Hindlimb muscle (tissue), 1 donor: ENCODE measurements at places on chromosomes 1 and 21. TPM values are rescaled to one million over a fixed set of nuclear protein-coding genes. Genes with fewer than 3 reads are reported as not detected.

The HAO2 gene
- polyA plus RNA-seq, result not detected

The VWA5B1 gene
- polyA plus RNA-seq, result 0.15 TPM

The TDRD5 gene
- not detected for polyA plus RNA-seq

GRCh38 chr1:89780721-89781120 lies 40.1 kb upstream of the LRRC8D start:
- DNase-seq, result no peak

DNA sequence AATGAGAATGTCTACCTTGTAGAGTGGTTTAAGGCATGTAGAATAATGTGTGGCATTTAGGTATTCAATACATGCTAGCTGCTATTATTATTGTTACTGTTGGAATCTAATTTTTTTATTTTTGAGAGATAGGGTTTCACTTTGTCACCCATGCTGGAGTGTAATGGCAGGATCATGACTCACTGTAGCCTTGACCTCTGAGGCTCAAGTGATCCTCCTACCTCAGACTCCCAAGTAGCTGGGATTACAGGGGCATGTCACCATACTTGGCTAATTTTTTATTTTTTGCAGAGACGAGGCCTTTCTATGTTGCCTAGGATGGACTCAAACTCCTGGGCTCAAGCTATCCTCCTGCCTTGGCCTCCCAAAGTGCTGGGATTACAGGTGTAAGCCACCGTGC lies 61.9 kb downstream of the EPB41 start:
- DNase-seq, result no peak

DNA sequence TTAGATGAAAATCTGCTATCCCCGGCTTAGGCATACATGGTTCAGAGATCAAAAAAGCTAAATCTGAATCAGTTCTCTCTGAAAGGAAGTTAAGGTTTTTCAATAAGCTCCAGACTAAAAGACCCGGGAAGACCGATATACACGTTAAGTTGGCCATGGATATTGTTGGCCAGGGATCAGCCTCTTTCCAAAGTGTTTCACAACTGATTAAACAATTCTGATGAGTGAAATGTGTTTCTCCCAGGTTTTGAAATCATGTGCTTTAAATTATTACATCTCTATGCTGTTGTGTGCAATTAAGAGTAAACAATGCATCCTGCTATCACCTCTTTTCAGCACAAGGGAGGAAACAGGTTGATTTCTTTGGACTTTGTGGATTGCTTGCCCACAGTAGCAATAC lies 23.7 kb upstream of the GNG12 start:
- DNase-seq, result no peak

DNA sequence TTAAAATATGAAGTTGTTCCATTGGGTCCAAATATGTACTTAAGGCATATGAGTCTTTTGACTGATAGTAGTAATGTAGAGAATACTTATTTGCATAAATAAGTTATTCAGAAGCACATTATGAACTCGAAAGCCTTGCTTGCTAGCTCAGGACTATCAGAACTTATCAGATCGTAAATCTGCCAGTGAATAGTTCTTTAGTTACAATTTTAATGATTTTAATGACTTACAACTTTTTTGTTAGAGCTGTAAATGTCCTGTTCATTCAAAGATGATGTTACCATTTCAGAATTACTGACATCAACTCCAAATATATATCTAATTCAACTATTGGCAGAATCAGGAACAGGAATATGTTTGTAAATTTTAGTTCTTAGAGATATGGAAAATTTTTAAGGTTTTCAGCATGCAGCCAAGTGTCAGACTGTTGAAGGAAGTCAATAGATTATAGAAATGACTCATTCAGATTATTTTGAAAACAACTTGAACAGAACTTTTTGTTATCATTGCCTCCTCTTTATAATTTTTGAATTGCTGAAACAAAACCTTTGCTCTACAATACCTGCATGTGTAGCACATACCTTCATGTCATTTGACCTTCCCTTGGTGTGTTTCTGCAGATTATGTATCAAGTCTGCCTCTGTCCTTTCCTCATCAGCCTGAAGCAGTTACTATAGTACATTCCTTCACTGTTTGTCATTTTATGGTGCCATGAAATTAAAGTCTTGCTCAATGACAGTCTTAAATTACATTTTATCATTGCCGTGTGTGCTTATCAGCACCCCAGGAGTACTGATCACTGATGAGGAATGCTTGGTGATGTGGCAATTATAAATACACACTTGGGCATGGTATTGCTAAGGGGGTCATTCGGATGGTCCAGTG lies 44.9 kb downstream of the LRRC8D start:
- no peak for DNase-seq
